ENCODE measurements at places on chromosomes 1 and 21. TPM values are rescaled to one million over a fixed set of nuclear protein-coding genes. Genes with fewer than 3 reads are reported as not detected.

DNA sequence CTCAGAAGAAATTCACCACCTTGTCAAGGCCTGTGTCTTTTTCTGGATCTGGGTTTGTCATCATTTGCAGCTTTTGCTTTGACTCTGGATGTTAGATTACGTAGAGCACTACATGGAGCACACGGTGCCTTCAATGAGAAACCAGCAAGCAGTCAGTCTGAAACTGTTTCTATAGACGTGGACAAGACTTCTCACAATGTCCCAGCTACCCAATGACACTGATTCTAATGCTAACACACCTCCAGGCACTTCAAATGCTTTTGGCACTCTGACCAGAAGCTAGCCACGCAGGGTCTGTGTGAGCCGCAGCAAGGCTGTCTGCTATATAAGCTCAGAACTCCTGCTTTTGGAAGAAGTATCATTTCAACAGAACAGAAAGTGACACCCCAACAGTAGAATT lies 38.2 kb downstream of the ITPKB start:
- no peak overlapping the region for H3K4me3 ChIP-seq
- peaks cover 70% of the 10 kb centered on the region for H3K4me1 ChIP-seq
- no peak for DNase-seq
- H3K36me3 ChIP-seq, result peaks cover 55% of the 10 kb centered on the region

DNA sequence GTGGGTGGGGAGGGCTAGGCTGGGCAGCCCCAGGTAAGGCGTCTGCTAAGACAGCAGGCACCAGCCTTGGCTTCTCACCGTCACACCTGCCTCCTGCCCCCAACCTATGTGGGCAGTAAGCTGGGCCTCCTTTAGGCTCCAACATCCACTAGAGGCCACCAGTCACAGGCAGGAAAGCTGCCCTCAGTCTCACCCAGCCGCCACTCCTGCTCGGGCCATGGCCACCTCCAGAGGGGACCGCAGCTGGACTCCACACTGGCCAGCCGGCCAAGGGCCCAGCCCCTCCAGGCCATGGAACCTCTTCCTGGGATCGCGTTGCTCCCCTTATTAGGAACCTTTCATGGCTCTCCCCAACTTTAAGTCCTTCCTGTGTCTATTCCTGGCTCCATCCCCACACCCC lies 74.5 kb downstream of the MRPL37 start:
- no peaks in the 10 kb centered on the region for H3K27me3 ChIP-seq
- peaks cover 63% of the 10 kb centered on the region for H3K4me1 ChIP-seq
- no peak overlapping the region for H3K4me3 ChIP-seq
- H3K27ac ChIP-seq, result no peak overlapping the region
- peaks cover 3% of the 10 kb centered on the region for H3K36me3 ChIP-seq
- DNase-seq, result no peak

GRCh38 chr1:97338347-97338746 lies 582.5 kb downstream of the DPYD start:
- no peaks in the 10 kb centered on the region for H3K36me3 ChIP-seq
- no peaks in the 10 kb centered on the region for H3K27me3 ChIP-seq
- no peak for DNase-seq
- H3K27ac ChIP-seq, result no peak overlapping the region
- H3K4me3 ChIP-seq, result no peak overlapping the region
- no peaks in the 10 kb centered on the region for H3K4me1 ChIP-seq

DNA sequence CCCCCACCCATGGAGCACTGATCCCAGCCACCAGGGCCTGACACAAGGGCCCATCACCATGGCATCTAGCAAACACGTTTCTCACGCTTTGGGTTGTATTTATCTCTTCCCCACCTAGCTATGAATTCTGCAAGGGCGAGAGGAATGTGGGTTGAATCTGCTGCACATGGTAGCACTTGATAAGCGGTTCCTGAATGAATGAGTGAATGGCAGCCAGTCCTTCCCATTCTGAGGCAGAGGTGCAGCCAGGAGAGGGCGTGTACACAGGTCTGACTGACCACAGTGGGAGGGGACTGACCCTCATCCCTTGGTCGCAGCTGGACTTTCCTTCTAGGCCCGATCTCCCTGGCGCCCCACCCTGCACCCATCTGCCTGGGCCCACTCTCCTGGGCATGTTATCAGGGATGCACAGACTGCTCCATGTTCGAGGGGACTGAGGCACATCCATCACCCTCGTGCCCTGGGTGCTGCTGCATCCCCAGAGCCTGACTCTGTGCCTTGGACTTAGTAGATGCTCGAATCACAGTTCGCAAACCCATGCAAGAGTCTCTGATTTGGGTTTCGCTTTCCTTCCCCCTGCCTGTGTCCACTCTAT lies 1.0 kb downstream of the RD3 start:
- no peaks in the 10 kb centered on the region for H3K4me1 ChIP-seq
- H3K27me3 ChIP-seq, result no peaks in the 10 kb centered on the region
- DNase-seq, result no peak
- H3K4me3 ChIP-seq, result no peak overlapping the region

- H3K27me3 ChIP-seq, result no peaks in the 10 kb centered on the region
- no peak overlapping the region for H3K27ac ChIP-seq
- no peak overlapping the region for H3K4me3 ChIP-seq
- H3K36me3 ChIP-seq, result no peaks in the 10 kb centered on the region
- DNase-seq, result no peak
- no peaks in the 10 kb centered on the region for H3K4me1 ChIP-seq
Observed at GRCh38 chr1:85417876-85418275, 47.1 kb downstream of the DDAH1 start.

- H3K4me1 ChIP-seq, result no peaks in the 10 kb centered on the region
- H3K4me3 ChIP-seq, result no peak overlapping the region
- no peak overlapping the region for H3K27ac ChIP-seq
- no peaks in the 10 kb centered on the region for H3K36me3 ChIP-seq
Observed at GRCh38 chr1:185515696-185516095, 198.7 kb upstream of the IVNS1ABP start.

DNA sequence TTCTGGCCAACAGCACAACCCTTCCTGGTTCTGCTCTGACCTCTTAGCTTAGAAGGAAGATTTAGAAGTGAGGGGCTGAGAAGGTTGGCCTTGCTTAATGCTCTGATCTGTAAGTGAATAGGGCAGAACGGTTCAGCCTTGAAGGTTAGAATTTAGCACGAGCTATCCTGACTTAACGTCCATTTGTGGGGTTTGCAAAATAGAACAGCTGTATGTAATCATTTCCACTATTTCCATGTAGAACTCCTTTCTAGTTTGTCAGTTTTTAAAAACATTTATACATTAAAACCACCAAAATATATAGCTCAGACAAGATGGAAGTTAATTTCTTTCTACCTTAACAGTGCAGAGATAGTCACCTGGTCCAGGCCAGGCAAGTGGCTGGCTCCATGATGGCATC lies 89.9 kb downstream of the TBX19 start:
- no peaks in the 10 kb centered on the region for H3K36me3 ChIP-seq

Gene GPR3
- not detected for total RNA-seq

Gene CNKSR1
- total RNA-seq, result 6.8 TPM

Gene MANEAL
- 2.8 TPM for total RNA-seq

Gene PCP4L1
- total RNA-seq, result not detected

Gene BEND5
- 5.8 TPM for total RNA-seq
